HCT116 (cell line): ENCODE measurements at places on chromosomes 3 and 15.

- DNase-seq = no peak
Observed at GRCh38 chr3:194657439-194657838, 14.6 kb downstream of the LSG1 start.

DNA sequence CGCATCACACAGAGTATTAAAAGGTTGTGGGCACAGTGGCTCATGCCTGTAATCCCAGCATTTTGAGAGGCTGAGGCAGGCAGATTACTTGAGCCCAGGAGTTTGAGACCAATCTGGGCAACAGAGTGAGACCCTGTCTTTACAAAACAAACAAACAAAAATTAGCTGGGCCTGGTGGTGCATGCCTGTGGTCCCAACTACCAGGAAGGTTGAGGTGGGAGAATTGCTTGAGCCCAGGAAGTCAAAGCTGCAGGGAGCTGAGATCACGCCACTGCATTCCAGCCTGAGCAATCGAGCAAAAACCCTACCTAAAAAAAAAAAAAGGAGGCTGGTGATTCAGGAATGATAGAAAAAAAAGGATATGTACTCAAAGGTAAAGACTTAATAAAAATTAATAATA lies 28.2 kb upstream of the ST6GAL1 start:
- DNase-seq = no peak

GRCh38 chr3:63513791-63514190 lies 138.7 kb upstream of the SNTN start:
- no peak for DNase-seq

- DNase-seq = no peak
Observed at GRCh38 chr15:55694652-55695150, 48.3 kb downstream of the PRTG start.

DNA sequence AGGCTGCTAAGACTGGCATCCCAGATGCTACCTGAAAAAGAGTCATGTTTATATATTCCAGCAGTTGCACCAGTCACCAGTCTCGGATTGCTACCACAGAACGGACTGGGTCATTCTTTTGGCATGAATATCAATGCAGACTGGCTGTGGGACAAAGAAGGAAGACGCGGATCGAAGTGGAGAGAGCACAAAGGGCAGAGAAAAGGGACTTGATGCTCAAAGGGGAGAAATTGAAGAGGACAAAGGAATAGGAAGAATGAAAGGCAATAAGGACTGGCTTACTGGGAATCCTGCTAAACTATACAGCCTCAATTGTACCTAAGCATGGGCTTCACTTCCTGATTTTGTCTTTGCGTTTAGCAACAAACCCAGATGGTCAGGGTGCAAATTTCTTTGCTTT lies 15.3 kb upstream of the DIS3L start:
- DNase-seq = no peak

DNA sequence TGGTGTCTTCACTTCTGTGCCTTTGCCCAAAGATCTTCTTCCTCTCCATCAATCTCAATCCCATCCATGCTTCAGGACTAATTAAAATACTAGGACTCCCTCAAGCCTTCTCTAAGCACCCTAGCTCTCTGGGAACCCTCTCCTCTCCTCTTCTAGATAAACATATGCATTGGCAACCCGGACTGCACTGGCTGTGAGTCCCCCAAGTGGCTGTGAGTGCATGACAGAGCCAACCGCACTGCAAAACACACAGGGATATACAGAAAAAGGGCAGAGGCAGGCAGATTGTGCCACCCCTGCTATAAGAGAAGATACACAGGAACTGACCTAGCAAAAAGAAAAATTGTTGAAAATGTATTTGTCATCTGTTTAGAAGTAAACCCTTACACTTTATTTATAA lies 457.1 kb downstream of the MFSD1 start:
- no peak for DNase-seq

- no peak for DNase-seq
Observed at GRCh38 chr15:42730135-42730534, 6.8 kb downstream of the CDAN1 start.

GRCh38 chr3:25338158-25338725 lies 89.8 kb upstream of the RARB start:
- no peak for DNase-seq

DNA sequence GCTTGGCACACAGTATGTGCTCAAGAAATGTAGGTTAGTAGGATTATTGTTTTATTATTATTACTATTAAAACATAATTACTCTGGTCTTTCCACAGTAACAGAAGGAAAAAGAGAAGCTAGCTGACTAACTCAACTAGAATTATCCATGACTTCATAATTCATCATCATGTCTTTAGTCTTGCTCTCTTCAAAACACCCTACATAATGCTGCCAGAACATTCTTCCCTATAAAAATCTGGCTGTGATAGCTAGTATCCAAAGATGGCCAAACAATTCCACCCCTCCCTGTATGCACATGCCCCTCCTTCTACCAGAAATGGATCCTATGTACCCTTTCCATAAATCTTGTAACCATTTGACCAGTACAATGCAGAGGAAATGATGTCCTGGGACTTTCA lies 48.8 kb upstream of the SRGAP3 start:
- DNase-seq = no peak

DNA sequence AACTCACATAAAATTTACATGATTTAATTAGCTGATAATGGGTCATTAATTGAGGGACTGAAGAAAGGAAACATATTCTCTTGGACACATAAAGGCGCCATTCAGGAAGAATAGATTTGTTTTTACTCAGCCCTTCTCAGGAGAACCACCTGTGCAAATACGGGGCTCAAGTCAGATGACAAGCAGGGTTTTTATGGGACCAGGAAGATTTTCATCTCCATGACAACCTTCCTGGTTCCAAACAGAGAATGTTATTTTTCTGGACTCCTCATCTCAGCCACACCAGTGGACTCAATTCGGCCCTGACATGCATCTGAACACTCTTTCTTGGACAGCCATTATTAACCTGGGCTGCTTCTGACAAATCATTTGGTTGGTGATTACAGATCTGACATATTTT lies 120.5 kb downstream of the PDZRN3 start:
- DNase-seq = no peak

DNA sequence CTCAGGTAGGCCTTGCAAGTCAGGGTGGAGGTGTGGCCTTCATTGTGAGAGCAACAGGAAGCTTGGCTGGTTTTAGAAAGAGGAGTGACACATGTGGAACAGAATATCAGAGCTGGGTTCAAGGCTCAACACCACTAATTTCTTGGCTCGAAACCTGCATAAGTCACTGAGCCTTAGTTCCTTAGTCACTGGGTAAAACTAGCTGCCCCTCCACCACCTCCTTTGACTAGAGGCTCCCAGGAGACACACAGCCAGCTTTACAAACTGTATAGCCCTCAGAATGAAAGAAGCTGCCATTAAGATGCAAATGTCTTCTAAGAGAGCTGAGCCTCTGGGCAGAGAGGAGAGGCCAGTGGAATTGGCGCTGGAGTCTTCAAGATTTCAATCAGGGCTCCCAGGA lies 67.7 kb downstream of the CERS3 start:
- DNase-seq = no peak

DNA sequence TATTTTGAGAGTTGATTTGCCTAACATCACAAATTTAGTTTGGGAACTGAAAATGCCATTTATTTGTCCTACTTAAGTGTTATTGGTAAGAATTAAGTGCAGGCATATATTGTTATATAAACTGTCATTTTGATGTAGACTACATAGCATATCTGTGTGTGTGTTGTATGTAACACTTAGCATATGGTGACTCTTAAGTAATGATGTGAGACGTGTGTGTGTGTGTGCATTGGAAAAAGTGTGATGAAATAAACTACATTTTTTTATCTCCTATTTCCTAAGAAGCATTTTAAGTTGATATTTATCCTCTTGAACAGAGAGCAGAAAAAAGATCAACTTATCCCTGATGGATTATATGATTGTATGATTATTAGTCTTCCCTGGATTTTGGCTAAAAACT lies 588.2 kb upstream of the SUCLG2 start:
- no peak for DNase-seq

DNA sequence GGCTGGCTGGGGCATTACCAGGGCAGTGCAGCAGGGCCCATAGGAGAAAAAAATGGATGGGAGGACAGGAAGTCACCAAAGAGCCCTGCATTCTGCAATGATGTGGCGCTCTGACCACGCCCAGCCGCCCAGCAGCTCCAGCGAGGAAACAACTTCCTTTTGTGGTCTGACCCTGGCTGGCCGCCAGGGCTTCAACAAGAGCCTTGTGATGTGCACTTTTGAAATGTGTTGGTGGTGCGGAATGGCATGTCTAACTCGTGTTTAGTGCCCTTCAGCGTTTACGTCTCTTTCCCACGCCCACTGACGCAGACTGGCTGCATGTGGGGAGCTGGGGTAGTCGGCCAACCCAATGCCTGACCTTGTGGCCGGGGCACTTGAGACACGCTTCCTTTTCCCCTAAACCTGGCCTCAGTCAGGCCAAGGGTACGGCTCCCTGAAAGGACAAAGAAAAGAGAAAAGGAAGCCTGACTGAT lies 81.9 kb upstream of the CTNNB1 start:
- DNase-seq = peak; percentile 86

DNA sequence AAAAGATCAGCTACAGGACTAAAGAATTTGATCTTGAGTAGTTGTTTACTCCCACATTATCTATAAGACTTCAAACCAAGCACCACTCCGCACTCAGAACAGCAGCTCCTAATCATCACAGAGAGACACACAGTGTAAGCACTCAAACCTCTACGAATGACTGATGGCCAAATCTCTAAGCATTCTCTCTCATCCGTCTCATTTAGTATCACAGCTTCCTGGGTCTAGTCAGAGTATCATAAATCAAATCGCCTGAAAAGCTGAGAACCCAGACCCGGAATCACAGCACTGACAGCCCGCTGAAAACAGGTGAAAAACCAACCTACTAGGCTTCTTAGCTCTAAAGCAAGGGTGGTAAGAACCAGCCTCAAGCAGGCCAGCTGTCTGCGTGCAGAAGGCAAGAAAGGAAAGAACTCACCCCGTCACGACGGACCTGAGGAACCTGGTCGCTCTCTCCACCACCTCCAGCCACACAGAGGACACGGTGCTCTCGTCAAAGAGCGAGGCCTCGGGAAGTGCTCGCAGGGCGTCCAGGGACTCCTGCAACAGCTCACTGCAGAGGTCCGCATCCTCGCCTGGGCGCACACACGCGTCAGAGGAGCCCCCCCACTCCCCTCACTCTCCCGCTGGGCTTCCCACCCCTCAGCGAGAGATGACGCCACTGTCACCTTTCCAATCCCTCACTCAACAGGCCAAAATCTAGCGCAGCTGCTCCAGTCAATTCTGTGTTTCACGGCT lies 47.9 kb downstream of the HERC2 start:
- no peak for DNase-seq

GRCh38 chr3:16801698-16802097 lies 83.1 kb upstream of the PLCL2 start:
- no peak for DNase-seq

GRCh38 chr3:78455712-78456433 lies 1311.9 kb downstream of the ROBO1 start:
- DNase-seq = no peak

DNA sequence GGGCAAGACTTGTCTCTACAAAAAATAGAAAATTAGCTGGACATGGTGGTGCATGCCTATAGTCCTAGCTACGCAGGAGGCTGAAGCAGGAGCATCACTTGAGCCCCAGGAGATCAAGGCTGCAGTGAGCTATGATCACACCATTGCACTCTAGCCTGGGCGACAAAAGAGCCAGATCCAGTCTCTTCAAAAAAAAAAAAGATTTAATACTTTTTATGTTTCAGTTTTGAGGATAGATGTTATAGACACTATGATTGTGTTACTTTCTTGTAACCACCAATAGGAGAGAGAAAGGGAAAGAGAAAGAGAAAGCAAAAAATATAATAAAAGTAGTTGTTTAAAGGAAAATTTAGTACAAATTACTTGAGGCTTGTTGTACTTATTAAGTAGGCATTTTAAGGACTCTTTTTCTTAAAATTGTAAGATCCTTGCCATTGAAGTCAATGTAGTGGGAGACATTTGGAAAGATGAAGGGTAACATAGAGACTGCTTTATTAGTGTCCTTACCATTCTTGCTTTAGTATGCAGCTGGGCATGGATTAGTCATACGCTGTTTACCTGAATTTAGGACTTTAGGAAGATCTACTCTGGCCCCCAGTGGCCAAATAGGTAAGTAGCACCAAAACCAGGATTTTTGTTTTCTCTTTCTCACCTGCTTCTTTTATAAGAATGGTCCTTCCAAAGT lies 35.1 kb upstream of the ZDHHC23 start:
- peak; percentile 68 for DNase-seq

DNA sequence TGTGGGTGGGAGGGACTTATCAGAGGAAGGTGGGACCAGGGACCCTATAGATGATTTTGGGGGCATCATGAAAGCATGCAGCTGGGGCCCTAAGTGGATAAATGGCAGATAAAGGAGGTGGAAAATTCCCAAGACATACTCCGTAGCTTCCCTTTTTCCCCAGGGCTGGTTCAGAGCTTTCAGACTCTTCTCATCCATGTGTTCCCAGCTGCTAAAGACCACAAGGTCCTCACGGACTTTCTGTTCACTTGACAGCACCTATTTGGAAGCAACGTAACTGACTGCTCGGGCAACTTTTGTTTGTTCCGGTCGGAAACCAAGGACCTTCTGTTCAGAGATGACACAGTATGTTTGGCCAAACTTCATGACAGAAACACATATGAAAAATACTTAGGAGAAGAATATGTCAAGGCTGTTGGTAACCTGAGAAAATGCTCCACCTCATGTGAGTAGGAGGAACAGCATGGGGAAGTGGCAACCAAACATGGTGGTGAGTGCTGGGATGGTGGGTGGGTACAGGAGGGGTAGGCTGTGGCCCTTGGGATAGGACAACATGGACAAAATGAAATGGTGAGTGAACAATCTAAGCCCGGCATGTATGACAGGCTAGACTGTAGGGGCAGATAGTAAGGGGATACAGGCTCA lies 28.7 kb upstream of the SRPRB start:
- DNase-seq = no peak

- DNase-seq = no peak
Observed at GRCh38 chr3:69531576-69532546, 146.0 kb upstream of the FRMD4B start.

DNA sequence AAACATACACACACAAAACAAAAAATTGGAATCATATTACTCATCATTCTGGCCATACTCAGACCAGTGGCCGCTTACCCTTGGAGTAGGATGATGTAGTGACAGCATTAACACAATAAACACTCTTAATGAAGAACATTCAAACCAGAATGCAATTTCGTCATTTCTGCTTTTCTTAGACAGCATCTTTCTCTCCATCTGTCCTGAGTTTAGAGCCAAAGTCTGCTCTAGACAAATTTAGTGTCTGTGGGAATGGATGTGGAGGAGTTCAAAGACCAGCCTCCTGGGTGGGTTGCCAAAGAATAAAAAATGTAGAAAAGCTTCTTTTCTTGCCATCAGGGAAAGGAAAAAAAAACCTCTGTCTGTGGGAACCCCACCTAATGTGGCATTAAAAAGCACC lies 212.4 kb upstream of the POU1F1 start:
- DNase-seq = no peak

DNA sequence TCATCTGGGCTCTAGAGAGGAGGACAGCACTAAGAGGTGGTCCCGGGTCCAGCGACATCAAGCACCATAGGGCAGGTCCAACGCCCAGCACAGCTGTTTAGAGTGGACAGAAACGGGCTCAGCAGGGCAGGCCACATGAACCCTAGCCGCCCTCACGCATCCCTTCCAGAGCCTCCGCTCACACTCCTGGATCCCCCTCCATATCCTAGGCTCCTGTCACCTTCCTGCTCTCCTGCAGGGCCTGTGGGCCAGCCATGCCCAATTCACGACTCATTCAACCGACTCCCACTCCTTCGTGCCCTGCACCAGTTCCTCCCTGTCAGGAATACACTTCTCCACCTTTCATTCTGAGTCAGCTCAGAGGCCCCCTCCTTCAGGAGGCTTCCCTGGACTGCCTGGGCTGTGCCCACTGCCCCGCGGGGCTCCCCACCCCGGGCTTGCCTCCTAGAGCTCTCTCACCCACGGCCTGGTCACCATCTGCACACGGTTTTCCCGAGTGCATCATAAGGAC lies 90.2 kb downstream of the LINGO1 start:
- no peak for DNase-seq
